ENCODE measurements at places on chromosomes 1 and 21.

GRCh38 chr1:223421025-223421424, 27.8 kb downstream of the CCDC185 start:
- DNase-seq = no peak

- DNase-seq = no peak
Observed at GRCh38 chr1:98068016-98068415, 147.2 kb upstream of the DPYD start.

DNA sequence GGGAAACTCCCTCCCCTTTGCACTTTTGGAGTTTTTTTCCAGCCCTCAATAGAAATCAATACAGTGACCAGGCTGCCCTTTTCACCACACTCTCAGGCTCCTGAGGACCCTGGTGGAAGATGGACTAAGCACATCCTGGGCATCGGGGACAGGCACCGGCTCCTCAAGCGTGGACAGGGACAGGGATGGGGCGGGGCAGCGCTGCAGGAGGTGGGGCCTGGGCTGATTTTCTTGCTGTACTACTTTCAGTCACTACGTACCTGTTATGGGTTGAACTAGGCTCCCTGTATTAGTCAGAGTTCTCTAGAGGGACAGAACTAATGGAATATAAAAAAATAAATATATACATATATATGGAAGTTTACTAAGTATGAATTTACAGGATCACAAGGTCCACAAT, 2.5 kb downstream of the MX2 start:
- DNase-seq = no peak

GRCh38 chr1:44244986-44245385, 31.7 kb downstream of the DMAP1 start:
- no peak for DNase-seq

DNA sequence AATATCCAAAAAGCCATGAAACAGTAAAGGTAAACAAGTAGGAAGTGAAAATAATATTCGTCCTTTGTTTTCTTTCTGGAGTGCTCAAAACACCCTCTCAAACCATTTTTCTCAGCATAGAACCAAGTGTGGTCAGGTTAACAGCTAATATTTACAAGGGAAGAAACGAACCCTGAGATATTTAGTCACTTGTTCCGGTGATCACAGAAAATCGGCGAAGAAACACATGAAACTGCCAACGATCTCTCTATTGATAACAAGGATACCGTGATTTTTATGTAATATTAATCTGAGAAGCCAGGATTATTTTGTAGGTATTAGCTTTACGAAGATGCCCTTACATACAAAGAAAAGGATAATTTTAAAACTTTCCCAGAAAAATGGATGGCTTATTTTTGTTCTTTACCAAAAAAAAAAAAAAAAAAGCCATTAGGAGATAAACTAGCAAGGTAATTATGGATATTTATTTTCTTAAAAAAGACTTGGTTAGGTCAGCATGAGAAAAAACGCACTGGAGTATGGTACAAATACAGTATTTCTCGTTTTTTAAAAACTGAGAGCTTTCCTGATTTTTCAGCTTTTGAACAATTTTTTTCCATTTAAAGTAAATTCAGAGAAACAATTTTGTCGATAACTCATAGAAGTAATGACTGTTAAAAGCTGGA, 107.3 kb upstream of the HNRNPU start:
- DNase-seq = no peak

GRCh38 chr1:93603601-93604000, 78.0 kb downstream of the BCAR3 start:
- no peak for DNase-seq

Data from cardiac muscle cell (in vitro differentiated cells and primary cell).